ENCODE measurements at places on chromosomes 5 and 9.

- DNase-seq = no peak
Observed at GRCh38 chr9:81680506-81680905, 8.8 kb downstream of the TLE1 start.

DNA sequence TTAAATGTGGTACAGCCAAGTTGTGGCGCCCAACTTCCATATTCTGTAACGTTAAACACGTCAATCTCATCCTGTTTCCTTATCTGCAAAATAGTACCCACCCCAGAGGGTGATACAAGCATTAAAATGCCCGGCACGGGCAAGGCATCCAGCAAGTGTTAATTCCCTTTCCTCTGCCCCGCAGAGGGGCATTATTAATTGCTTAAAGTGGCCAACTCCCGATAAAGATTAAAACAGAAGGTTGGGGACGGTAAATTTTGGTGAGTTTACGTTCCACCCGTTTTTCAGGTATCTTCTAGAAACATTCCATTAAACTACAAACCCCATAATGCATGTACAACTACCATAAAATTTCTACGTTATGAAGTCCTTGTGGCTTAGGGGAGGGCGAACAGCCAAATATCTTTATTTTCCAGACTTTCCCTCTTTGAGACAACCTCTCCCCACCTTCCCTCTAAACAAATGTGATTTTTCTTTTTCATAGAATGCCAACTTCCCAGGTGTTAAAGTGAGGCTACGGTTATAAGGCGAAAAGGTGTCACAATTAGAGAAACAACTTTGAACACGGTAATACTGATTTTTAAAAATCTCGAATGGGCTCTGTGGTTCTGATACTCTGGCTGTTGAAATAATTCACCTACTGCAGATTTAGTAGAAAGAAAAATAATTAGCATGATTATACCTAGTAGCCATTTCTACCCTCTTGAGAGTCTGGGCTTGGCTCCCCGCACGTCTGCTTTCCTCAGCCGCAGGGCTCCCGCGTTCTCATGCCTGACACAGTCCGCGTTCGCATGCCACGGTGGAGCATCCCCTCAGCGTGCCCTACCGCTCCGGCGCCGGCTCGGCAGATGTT lies 1.2 kb upstream of the GPBP1 start:
- DNase-seq = no peak

GRCh38 chr5:141420855-141421488 lies at the start of gene PCDHGA11:
Gene PCDHGA11 (plus strand): TSS chr5:141421051. CDS start chr5:141421228, 177 bp downstream.
- no peak for DNase-seq

- DNase-seq = no peak
Observed at GRCh38 chr5:4081466-4081865, 485.8 kb downstream of the IRX1 start.

GRCh38 chr5:122499585-122499984 lies 187.5 kb downstream of the SNCAIP start:
- DNase-seq = no peak

- DNase-seq = no peak
Observed at GRCh38 chr5:174273325-174273724, 227.8 kb downstream of the NSG2 start.

DNA sequence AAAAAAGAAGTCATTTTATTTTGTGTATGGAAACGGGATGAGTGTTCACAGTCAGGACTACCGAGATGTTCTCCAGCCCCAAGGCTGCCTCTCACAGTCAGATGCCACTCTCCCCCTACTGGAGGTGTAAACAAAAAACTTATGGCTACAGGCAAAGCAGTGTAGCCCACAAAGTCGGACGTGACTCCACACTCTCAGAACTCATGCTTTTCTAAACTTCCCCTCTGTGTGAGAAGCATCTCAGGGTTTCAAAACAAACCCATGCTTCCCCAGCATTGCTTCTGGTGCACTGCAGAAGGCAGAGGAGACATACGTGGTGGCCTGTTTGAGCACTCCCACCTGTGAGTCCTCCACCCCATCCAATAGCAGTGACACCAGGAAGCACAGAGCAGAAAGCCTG lies 580.3 kb downstream of the BNC2 start:
- no peak for DNase-seq

- DNase-seq = no peak
Observed at GRCh38 chr5:151574444-151574996, 16.6 kb downstream of the FAT2 start.

- DNase-seq = no peak
Observed at GRCh38 chr9:114813717-114814418, 8.0 kb upstream of the TNFSF15 start.

GRCh38 chr9:133813749-133814585 lies 75.8 kb upstream of the SARDH start:
- DNase-seq = no peak

DNA sequence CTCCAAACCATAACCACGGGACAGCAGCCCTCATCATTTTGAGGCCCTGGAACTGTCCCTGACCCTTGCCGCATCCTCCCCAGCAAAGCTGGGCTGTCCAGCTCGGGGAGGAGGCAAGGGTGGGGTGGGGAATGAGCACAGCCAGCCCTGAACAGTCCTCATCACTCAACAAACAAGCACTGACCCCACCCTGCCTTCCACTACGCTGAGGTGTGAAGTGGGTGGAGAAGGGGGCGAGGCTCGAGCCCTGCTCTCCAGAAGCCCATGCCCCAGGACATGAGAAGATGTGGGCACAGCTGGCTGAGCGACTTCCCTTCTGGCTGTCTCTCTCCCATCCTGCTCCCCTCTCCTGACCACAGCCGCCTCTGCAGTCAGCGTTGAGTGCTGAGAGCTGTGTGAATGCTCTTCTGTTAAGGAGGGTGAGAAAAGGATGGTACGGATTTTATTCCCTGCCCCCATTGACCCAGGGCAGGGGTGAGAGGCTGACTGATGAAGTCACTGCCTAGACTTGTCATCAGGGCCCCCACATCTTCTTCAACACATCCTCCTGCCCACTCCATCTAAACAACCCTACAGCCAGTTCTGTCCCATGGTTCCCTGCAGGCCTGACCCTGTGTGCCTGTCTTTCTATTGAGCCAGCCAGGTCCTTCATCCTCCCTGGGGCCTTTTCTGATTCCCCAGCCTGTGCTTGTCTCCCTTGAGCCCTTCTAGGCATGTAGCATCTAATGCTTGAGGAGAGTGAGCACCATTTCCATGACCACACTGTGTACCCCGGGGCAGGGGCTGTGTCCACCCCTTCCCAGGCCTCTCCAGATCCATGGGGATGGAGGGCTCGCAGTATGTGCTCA lies 276.0 kb downstream of the FSTL4 start:
- no peak for DNase-seq

- DNase-seq = no peak
Observed at GRCh38 chr5:107251151-107251550, 419.6 kb downstream of the EFNA5 start.

GRCh38 chr5:160084144-160084543 lies 35.1 kb downstream of the PWWP2A start:
- DNase-seq = no peak

Data from right cardiac atrium (tissue), 5 donors.